Kidney (tissue), 22 donors: ENCODE measurements at places on chromosomes 5 and 9. TPM values are rescaled to one million over a fixed set of nuclear protein-coding genes. Genes with fewer than 3 reads are reported as not detected.

The VDAC1 gene
- total RNA-seq, result 148 TPM

The TNFSF8 gene
- 5.0 TPM for total RNA-seq

The PRPF4 gene
- total RNA-seq, result 20.0 TPM

The STPG3 gene
- 0.38 TPM for total RNA-seq

The TUBB4B gene
- total RNA-seq, result 258 TPM

The SAXO1 gene
- total RNA-seq, result 0.35 TPM

The DENND1A gene
- 19.6 TPM for total RNA-seq

DNA sequence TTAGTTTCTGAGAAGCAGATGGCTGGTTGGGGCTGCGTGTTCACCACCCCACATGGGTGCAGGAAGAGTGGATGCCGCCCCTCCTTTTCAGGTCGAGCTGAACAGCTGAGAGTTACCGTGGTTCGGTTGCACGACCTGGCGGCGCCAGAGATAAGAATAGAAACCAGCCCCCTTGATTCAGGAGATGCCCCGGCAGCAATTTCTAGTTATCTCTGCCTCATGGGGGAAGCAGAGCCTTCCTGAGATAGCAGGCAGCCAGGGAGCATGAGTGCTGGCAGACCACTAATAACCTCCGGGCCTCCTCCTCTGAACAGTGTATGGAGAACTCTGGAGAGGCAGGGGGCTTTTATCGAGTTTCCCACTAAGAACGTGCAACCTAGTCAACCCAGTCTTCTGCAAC lies 177.8 kb downstream of the NSG2 start:
- no peaks in the 10 kb centered on the region for H3K4me1 ChIP-seq
- H3K27me3 ChIP-seq, result no peaks in the 10 kb centered on the region
- no peaks in the 10 kb centered on the region for H3K36me3 ChIP-seq
- no peak for DNase-seq
- no peak overlapping the region for H3K4me3 ChIP-seq

DNA sequence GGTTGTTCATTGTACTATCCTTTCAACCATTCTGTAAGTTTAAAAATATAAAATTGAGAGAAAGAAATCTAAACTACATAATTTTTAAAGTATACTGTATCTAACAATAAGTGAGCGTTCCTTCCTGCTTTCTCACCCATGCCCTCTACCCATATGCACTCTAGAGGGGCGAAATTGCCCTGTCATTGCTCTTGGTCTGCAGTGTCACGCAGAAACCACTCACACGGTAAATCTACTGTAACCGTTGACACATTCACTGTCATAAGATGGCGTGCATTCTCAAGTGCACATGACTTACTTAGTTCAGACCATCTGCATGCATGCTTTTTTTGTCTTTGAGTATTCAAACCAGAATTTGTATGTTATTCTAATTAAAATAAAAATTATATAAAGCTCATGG lies 55.7 kb upstream of the NIPBL start:
- no peaks in the 10 kb centered on the region for H3K27me3 ChIP-seq
- H3K27ac ChIP-seq, result no peak overlapping the region
- H3K4me1 ChIP-seq, result no peaks in the 10 kb centered on the region
- no peaks in the 10 kb centered on the region for H3K36me3 ChIP-seq

GRCh38 chr5:107302441-107302840 lies 368.3 kb downstream of the EFNA5 start:
- H3K27ac ChIP-seq, result no peak overlapping the region
- no peaks in the 10 kb centered on the region for H3K36me3 ChIP-seq
- no peaks in the 10 kb centered on the region for H3K27me3 ChIP-seq
- H3K4me1 ChIP-seq, result no peaks in the 10 kb centered on the region

- DNase-seq, result no peak
- H3K4me1 ChIP-seq, result no peaks in the 10 kb centered on the region
- H3K36me3 ChIP-seq, result no peaks in the 10 kb centered on the region
- H3K27me3 ChIP-seq, result no peaks in the 10 kb centered on the region
- no peak overlapping the region for H3K4me3 ChIP-seq
These were observed 127.6 kb downstream of the SLIT3 start for GRCh38 chr5:169173372-169173771.

- DNase-seq, result peak; percentile 82
- H3K4me1 ChIP-seq, result no peaks in the 10 kb centered on the region
- peak overlapping the region; percentile 34 for H3K27ac ChIP-seq
- H3K36me3 ChIP-seq, result no peaks in the 10 kb centered on the region
These were observed 106.1 kb downstream of the THBS4 start for GRCh38 chr5:80141147-80141671.

GRCh38 chr5:98330871-98331270 lies 442.6 kb upstream of the RGMB start:
- H3K27me3 ChIP-seq, result no peaks in the 10 kb centered on the region
- DNase-seq, result no peak
- no peaks in the 10 kb centered on the region for H3K4me1 ChIP-seq
- H3K4me3 ChIP-seq, result no peak overlapping the region
- H3K27ac ChIP-seq, result no peak overlapping the region
- no peaks in the 10 kb centered on the region for H3K36me3 ChIP-seq

DNA sequence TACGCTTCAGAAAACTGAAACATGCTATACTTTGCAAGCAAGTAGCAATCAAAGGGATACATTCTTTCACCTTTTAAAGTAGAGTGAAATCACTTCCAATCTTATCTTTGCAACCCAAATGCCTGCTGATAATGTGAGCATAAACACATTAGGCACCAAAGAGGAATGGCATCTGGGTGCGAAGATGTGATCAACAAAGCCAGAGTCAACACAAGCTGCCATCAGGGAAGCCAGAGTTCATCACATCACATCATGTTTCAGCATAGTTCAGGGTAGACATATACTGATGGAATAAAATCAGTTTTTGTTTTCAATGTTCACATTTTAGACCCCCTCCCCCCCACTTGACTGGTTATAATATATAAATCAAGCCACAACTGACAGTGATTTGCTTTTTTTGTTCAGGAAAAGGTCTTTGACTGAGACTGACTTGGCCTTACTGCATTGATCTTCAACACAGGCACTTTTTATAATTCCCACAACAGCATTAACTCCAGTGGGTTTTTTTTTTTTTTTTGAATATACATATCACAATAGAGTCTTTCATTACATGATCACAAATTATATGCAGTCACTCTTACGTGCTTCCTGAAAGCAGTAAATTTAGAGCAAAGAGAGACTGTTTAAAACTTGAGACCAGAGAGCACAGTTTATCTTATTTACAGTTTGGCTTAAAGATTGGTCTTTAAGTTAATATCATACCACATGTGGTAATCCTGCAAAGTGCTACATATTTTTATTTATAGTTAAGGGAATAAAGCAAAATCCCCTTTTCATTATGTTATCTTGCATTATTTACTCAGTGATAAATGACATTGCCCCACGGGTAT lies 20.3 kb downstream of the AOPEP start:
- H3K36me3 ChIP-seq, result no peaks in the 10 kb centered on the region
- H3K27ac ChIP-seq, result no peak overlapping the region
- H3K27me3 ChIP-seq, result no peaks in the 10 kb centered on the region
- peaks cover 3% of the 10 kb centered on the region for H3K4me1 ChIP-seq
- H3K4me3 ChIP-seq, result no peak overlapping the region
- DNase-seq, result peak; percentile 72

DNA sequence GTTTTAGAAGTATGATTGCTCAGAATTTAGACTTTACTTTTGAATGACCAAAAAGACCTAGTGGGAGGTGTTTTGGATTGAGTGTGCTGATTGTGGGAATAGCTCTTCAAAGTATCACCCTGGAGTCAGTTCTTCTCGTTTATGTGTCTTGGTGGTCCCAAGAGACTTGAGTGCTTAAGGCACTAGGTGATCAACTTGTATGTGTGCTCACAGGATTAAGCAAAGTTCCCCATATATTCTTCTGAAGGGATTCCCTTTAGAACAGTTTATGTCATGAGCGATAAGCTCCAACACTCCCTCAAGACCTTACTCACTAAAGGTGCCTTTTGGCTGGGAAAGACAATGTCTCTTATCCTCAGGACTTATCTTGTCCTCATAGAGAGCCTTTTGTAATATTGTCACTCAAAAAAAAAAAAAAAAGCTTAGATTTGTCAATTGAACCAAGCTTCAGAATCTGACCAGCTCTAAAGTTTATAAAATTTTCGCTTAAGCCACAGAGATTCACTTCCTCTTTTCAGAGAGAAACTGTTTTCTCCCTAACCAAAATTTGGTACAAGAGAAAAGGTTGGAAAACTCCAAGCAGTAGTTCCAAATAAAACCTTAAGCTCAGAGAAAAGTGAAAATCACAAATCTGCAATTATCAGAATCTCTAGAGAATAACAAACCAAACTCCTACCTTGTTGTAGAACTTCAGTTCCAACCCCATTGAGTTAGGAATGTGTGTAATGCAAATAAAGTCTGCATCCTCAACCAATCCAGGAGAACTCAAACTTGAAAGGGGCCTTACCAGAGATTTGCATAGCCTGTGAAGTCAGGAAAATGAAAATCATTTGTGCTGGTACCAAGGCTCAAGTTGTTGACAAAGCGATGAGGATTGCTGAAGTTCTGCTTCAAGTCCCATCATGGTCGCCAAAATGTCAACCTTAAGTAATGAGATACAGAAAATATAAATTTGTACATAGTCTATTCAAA lies 40.0 kb upstream of the PDZD2 start:
- H3K27ac ChIP-seq, result no peak overlapping the region
- no peak for DNase-seq
- H3K27me3 ChIP-seq, result no peaks in the 10 kb centered on the region

GRCh38 chr9:106927916-106928315 lies 65.0 kb downstream of the ZNF462 start:
- peaks cover 3% of the 10 kb centered on the region for H3K4me1 ChIP-seq
- DNase-seq, result no peak
- no peaks in the 10 kb centered on the region for H3K27me3 ChIP-seq
- H3K4me3 ChIP-seq, result no peak overlapping the region
- H3K36me3 ChIP-seq, result peaks cover 31% of the 10 kb centered on the region

DNA sequence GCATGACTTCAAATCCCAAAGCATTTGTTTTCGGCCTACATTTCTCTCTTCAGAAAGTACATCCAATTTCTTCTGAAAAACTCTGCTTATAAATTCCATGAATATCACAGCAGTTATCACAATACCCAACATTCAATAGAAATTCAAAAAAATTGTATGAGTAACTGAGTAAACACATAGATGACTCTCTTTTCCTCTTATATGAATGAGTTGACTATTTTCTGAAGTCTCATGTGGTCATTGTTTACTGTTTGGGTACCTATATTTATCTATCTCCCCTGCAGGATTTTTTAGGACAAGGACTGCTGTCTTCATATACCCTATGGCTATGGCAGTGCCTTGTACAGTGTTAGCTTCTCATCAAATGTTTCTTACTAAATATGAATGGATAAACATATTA lies 157.1 kb downstream of the HTR1A start:
- H3K27ac ChIP-seq, result no peak overlapping the region
- H3K27me3 ChIP-seq, result no peaks in the 10 kb centered on the region
- H3K4me1 ChIP-seq, result no peaks in the 10 kb centered on the region

DNA sequence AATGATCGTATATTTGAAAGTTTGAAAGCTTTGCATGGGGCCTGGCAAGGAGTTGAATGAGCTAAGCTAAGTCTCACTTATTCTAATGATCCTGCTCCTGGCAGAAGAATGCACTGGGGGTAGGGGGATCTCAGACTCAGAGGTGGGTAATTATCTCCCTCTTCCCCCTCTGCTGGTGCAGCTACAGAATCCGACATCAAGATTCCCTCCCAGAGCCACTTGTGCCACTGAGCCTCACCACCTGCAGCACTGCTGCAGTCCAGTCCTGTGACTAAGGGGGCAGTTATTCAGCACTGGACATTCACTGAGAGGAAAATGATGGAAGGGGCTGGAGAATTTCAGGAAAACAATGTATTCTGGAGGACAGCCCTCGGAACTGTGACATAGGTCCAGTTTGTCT lies 205.8 kb downstream of the DEPDC1B start:
- H3K4me1 ChIP-seq, result no peaks in the 10 kb centered on the region
- H3K36me3 ChIP-seq, result no peaks in the 10 kb centered on the region
- H3K27ac ChIP-seq, result no peak overlapping the region

DNA sequence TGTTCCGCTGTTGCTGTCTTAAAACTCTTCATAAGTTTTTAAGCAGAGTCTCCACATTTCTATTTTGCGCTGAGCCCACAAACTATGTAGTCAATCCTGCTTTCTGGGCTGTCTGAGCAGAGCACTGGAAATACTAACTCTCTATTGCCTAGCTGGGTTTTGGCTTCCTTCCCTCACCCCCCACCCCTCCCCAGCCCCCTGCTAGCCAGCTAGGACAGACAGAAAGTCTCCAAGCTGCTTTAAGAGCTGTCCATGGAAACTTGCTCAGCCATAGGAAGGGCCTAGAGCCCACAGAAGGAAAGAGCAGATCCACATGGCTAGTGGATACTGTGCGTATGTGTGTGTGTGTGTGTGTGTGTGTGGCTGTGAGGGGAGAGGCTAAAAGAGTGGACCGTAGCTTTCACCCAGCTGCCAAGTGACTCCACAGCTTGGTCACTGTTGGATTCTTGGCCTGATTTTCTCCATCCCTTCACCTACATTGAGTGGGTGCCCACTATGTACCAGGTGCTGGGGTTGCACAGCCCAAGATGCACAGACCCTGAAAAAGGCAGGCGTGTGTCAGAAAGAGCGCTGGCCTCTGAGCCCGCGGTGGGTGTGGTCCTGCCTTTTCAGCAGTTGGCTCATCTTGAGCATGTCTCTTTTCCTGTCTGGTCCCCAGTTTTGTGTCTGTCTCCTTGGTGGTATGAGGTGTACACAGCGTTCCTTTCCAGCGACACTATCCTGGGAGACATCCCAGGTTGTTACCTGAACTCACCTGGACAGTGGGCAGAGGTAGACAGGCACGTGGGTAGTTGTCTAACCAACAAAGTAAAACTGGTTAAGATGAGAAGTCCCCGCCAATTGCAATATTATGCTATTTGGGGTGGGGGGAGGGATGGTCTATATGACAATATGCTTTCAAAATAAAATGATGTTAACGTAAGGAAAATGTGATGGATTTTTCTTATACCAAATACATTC lies 5.4 kb upstream of the NKX2-5 start:
- no peak overlapping the region for H3K4me3 ChIP-seq
- peaks cover 86% of the 10 kb centered on the region for H3K27me3 ChIP-seq
- no peak overlapping the region for H3K27ac ChIP-seq
- H3K4me1 ChIP-seq, result no peaks in the 10 kb centered on the region

- no peak for DNase-seq
- H3K4me1 ChIP-seq, result no peaks in the 10 kb centered on the region
- no peaks in the 10 kb centered on the region for H3K36me3 ChIP-seq
- no peak overlapping the region for H3K27ac ChIP-seq
- H3K4me3 ChIP-seq, result no peak overlapping the region
These were observed 145.7 kb upstream of the ALDH1B1 start for GRCh38 chr9:38246833-38247232.

DNA sequence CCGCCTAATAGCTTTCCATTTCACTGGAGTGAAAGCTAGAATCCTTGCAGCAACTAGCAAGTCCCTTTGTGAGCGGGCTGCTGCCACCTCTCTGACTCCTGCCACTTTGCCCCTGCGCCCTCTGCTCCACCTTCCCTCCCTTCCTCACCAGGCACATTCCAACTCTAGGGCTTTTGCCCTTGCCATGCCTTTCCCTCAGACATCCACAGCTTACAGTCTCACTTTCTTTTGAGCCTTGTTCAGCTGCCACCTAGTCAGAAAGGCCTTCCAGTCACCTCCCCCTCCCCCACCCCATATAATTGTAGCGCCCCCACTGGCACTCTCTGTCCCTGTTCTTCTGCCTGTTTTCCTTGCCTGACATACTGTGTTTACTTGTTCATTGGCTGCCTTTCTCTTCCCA lies 31.0 kb downstream of the CYSTM1 start:
- H3K4me1 ChIP-seq, result peaks cover 32% of the 10 kb centered on the region
- DNase-seq, result no peak
- H3K36me3 ChIP-seq, result peaks cover 2% of the 10 kb centered on the region
- H3K4me3 ChIP-seq, result no peak overlapping the region

- H3K27ac ChIP-seq, result no peak overlapping the region
- H3K36me3 ChIP-seq, result no peaks in the 10 kb centered on the region
- no peaks in the 10 kb centered on the region for H3K4me1 ChIP-seq
- DNase-seq, result no peak
- no peaks in the 10 kb centered on the region for H3K27me3 ChIP-seq
- no peak overlapping the region for H3K4me3 ChIP-seq
These were observed 291.5 kb downstream of the SEC61B start for GRCh38 chr9:99513441-99514112.
